NB4 (cell line): ENCODE measurements at places on chromosomes 3 and 15.

DNA sequence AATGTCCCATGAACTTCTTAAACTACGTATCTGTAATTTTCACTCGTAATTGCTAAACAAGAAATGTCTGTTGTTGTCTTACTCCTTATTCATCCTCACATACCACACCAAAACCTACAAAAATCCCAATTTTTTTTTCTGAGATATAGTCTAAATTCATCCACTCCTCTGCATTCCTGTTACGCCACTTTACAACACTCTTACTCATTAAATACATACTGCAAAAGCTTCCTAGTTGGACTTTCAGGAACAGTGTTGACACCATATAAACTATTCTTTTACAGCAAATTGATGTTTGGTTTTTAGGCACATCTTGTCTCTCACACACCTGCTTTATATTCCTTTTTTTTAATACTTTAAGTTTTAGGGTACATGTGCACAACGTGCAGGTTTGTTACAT is 934.9 kb upstream of the CADM2 start:
- no peak for DNase-seq

DNA sequence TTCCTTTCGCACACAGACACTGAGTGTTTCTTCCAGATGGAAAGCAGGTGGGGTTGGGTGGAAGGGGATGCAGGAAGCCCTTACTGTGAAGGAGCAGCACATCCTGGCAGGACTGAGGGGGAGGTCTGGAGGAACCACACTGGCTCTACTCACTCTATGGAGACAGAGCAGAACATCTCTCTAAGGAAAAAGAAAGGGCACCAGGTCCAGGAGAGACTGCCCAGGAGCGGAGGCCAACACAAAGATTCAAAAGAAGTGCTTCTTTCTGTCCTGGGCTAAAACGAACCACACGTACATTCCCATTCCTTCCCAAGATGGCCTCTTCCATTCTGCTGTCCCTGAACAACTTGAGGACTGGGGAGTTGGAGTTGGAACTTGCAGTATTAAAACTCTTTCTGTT is 13.8 kb upstream of the VIPR1 start:
- DNase-seq = no peak

DNA sequence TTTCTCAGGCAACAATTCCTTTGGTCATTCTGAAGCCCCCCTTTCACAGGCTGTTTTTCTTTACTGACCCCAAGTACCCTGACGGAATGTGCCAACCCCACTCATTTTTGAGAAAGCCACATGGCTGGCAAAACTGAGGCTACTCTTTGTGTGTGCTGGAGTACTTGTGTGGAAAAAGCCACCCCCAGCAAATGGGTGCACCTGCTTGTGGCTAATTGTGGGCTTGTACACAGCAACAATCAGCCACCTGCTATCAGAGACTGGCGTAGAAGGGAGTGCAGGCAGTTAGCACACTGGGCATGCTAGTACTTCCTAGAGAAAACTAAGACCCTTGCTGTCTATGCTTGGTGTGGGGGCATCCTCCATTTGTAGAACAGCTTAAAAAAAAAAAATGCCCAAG is 110.1 kb upstream of the LMOD3 start:
- DNase-seq = no peak

DNA sequence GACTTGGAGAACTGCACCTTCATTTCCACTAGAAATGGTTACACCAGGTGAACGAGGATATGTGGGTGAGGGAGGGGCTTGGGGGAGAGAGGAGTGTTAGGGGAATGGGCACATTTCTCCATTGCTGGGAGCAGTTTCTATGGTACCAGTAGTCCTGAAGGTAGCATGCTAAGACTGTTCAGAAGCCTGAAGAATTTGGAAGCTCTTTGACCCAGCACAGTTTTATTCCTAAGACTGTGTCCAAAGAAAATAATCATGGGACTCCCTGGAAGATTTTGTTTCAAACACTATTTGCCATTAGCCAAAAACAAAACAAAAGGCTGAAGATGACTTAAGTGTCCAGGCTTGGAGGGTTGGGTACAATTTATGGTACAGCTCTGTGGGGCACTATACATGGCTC is 32.1 kb downstream of the ST6GAL1 start:
- no peak for DNase-seq

DNA sequence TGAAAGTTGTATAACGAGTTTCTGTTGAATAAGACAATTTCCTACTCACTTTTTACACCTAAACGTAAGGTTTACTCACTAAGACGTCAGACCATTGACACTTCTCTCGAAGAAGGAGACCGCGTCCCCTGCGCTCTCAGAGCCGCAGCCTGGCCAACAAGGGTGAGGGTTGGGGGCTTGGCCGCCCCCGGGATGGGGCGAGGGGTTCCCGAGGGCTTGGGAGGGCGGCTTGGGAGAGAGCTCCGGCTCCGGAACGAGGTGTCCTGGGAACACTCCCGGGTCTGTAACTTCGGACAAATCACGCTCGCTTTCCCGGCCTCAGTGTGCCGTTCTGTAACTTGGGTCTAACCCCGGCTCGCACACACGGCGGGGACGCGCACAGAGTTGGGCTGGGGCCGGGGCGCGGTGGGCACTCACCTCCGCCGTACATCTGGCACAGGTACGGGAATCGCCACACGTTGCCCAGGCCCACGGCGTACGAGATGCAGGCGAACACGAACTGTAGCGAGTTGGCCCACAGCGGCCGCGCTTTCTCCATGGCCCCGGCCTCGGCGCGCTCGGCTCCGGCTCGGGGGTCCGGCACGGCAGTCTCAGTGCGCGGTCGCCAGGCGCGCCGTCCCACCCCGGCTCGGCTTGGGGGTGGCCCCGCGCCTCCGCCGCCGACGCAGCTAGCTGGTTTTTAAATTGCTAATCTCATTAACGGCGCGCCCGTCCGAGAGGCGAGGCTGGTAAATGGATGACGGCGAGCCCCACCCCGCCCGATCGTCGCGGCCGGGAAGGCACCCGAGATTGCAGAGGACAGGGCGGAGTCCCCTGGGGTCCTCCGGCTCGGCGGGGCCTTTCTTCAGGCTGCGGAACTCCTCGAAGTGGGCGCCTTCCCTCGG is at the start of gene SLC6A20:
Gene SLC6A20, minus strand, starts transcription at position 655 of the 884 bp plus-strand sequence. Its CDS starts 117 bp downstream, at position 538.
- no peak for DNase-seq

DNA sequence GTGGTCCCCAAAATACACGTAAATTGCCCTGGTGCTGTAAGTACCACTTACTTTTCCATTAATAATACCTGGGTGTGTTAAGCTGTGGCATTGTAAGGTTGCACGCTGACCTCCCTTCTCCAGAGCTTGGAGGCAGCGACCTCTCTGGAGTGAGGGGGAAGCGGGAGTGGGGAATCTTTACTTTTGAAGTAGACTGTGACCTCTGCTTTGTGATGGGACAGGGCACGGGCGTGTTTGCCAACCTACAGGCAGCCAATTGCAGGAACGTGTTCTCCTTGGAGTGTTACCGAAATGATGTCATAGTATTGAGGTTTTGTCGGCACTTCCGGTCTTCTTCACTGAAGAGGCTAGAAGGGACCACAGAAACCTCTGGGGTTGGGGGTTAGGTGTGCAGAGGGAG is 227.3 kb upstream of the C2CD4B start:
- DNase-seq = peak; percentile 37

- no peak for DNase-seq
These were observed at the start of gene AADAC for GRCh38 chr3:151813799-151814198. AADAC (plus strand) TSS chr3:151814116; CDS start chr3:151814163, 47 bp downstream.

DNA sequence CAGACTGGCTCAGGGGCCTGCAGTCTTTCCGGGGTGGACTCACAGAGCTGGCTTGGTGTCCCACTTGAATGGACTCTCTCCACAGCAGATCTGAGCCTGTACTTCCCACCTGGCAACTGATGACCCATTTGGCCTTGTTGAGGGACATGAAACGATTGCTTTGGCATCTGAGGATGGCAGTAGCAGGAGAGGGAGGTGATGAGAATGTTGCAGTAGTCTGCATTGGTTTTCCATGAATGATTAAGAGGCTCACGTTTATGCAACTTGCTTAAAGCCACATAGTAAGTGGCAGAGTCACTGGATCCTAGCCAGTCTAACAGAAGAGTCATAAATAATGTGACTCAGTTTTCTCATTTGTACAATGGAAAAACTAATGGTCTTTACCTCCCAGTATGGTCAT is 21.9 kb downstream of the IL20RB start:
- no peak for DNase-seq

DNA sequence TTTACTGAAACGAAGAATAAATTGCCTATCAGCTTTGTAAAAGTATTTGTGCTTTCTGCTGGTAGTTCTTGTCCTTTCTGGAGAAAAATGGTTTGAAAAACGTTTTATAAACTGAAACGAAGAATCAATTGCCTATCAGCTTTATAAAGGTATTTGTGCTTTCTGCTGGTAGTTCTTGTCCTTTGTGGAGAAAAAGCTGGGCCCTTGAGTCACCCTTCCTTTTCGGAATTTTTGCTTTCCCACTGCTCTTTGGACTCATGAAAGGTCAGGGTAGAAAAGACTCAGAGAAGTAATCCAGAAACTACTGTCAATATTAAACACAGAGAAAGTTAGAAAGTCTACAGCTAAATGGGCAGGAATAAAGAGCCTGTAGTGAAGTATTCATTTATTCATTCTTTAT is 72.8 kb downstream of the EOMES start:
- no peak for DNase-seq

GRCh38 chr3:130609166-130609979 is 92.4 kb downstream of the COL6A6 start:
- DNase-seq = no peak
